ENCODE measurements at places on chromosomes 3 and 15.

GRCh38 chr3:41198046-41198445, 1.3 kb upstream of the CTNNB1 start:
- DNase-seq, result no peak

GRCh38 chr15:88681610-88682221, 42.9 kb downstream of the ISG20 start:
- no peak for DNase-seq

DNA sequence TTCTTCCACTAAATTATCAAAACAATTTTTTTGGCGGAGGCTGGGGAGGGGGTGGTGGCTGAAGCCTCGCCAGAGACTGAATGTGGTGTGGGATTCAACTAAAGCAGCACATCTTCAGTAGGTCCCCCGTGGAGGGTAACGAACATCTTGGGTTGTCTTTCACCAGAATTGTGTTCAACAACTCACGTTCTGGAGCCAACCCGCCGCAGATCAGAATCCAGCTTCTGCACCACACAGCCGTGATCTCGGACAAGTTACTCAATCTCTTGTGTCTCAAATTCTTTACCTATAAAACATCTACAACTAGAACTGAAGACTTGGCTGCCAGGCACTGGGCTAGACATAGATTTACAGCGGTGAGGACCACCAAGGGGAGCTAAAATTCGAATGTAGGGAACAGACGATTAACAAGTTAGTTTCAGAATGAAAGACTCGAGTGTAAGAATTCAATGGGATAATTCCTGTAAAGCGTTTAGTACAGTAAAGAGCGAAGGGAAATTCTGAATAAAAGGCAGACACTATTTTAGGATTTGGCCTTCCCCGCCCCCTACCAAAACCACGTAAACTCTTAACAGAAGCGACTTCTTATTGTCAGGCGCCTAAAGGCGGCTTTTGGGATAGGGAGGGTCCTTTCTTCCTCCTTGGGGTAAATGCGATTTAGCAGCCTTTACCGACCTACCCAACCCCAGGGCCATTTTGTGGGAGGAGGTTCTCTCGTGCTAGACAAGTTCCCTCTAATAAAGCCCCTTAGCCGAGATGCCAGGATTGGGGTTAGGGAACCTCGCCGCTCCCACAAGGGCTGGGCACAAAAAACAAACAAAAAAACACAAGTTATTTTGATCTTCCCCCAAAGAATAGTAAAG, 697 bp upstream of the RAB5A start:
- peak; percentile 14 for DNase-seq

- no peak for DNase-seq
Measured at GRCh38 chr3:30913176-30913575, 18.7 kb upstream of the GADL1 start.

- DNase-seq, result no peak
Measured at GRCh38 chr3:186083746-186084145, 25.1 kb downstream of the ETV5 start.

DNA sequence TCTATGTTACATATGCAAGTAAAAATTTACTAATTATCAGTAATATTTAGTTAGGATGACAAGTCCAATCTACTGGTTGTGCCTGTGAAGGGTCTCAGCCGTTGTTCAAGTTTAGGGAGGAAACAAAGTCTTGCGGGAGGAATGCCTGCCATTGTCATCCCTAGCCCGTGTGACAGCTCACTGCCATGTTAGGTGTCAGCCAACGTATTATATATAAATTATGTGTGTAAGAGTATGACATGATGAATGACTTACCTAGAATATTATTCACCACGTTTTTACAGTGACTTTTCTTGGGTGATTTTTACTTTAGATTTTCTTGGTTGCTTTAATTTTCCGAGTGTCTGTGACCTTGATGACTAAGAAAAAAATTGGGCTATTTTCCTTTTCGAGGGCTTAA, 614.4 kb upstream of the MDFIC2 start:
- DNase-seq, result no peak

GRCh38 chr3:55203006-55203405, 275.1 kb upstream of the LRTM1 start:
- no peak for DNase-seq

- no peak for DNase-seq
Measured at GRCh38 chr3:38097446-38098375, 39.2 kb downstream of the ACAA1 start.

- DNase-seq, result no peak
Measured at GRCh38 chr3:134039161-134039862, 9.6 kb upstream of the SLCO2A1 start.

DNA sequence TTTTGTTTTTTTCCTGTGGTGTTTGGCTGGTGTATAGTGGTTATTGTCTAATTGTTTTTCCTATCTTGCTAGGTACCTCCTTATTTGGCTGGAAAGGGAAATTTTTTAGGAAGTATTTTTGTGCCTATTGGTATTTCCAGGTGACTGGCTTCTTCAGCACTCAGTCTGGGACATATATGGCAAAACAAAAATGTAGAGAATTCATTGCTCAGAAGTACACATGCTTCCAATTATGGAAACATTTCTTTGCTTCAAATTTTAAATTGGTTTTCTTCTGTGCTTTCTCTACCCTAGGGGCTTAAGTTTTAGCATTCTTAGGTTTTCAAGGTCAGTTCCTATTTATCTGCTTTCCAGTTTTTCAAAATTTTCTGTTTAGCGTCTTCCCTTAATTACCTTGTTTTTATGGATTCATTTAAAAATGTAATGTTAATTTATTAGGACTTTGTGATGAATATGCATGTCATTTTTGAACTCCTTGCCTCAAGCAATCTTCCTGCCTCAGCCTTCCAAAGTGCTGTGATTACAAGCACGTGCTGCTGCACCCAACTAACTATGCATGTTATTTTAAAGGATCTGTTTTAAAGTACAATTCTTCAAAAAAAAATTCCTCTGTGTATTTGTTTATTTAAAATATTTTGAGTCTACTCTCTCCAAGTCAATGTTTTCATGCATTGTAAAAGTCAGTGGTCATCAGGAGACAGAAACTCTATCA, 231.9 kb upstream of the DPPA4 start:
- DNase-seq, result no peak

DNA sequence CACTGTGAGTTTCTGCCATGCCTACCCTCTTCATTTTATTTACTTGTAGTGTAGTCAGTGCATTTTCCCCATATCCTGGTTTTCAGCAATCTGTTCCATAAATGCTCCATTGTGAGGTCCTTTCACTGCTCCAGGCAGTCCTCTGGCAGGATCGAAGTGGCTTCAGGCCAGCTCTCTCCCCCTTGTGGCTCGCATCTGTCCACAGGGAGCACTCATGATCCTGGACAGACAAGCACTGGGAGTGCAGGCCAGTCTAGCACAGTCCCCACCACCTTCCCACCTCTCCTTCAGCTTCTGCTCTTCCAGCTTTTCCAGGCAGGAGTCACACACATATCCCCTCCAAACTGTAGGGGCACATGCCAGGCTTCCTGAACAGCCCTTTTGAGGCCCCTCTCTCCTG, 173.6 kb downstream of the PPM1L start:
- DNase-seq, result no peak
